Occipital lobe (tissue), 3 donors: ENCODE measurements at places on chromosomes 2 and 18. TPM values are rescaled to one million over a fixed set of nuclear protein-coding genes. Genes with fewer than 3 reads are reported as not detected.

DNA sequence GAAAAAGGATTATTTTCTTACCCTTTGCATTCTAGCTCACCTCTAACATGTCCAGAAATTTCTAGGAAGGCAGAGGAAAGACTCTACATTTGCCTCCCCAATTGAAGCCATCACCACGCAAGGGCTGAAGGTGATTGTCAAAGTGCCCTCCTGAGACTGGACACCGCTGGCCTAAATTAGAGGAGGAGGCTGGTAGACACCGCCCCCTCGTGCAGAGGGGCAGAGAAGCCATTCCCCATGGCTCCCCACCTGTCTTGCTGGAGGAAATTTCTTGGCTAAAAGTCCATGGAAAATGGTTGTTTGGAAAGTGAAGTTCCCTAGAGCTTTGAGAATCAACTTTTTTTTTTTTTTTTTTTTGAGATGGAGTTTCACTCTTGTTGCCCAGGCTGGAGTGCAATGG lies 31.3 kb upstream of the CREB1 start:
- DNase-seq = no peak

The LRPPRC gene
- total RNA-seq = 108 TPM

The MARS2 gene
- 12.5 TPM for total RNA-seq

DNA sequence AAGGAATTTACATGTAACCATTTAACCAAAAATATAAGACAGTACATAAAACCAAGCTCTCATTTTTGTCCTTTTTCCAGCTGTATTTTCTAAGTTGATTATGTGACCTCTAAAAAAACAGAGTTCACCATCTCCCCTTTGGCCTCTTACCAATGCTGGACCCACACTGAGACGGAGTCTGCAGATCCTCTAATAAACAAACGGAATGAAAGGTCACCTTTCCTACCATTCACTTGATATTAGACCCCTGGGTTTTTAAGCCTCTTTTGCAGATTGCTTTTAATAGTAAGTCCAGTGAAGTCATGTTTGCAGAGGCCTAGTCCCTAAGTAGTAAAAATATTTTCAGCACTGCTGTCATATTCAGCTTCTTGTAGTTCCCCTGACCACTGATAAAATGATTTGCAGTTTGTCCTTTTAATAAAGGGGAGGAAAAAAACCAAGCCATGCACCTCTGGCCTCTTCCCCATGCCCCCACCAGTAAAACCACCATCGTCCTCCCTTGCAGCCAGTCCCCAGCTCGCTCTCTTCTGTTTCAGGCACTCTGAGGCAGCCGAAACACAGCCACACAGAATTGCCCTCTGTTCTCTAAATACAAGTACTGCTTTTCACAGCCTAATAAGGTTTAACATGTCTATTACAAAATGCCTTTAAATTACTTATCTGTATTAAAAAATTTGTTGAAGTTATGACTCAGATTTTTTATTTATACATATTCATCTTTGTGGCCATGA lies 427.5 kb downstream of the PARD3B start:
- no peak for DNase-seq

DNA sequence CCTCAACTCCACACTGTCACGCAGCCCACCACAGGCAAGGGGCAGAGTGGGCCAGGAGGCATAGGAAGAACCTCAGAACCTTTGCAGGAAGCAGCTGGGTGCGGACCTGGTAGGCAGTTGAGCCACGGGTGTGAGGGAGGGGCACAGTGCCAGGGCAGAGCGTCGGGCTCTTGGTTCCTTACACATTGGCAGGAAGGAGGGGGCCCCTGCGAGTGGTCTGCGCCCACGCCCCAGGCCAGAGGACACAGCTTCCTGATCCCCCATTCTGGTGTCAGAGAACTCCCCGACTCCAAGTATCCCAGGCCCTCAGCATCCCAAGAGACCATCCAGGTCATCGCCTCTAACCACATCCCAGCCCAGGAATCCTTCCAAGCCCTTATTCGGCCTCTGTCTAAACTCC lies 61.5 kb downstream of the TNS1 start:
- no peak for DNase-seq

DNA sequence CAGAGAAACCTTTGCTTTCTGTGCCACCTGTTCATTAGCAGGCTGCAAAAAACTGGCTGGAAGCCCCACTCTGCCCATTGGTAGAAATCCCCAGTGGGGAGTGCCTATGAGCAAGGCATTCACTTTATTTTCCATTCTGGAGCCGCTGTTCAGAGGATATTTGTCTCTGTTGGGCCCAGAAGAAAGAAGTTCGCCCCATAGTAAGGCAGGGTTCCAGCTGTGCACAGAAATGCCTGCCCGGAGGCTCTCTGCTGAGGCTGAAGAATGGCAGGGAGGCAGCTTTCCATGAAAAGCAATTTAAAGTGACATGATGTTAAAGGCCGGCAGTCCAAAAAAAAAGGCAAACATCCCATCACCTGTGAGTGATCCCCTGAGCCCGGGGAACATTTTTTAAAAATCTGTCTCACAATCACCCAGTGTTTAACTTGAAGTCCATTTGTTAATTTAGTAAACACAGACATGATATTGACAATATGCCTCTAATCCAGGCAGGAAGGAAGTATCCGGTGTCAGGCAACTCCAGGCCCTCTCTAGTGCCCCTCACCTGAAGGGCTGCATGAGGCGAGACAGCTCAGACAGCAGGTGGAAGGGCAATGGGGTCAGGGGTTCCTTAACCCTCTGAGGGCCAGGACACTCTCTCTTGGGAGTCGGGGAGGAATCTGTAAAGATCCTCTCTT lies 265.1 kb upstream of the SIX2 start:
- DNase-seq = no peak

The IL36RN gene
- not detected for total RNA-seq

The LINC00305 gene
- not detected for total RNA-seq

GRCh38 chr2:74618410-74619083 lies 29.6 kb downstream of the M1AP start:
- no peak for DNase-seq

The DCDC2C gene
- total RNA-seq = 0.62 TPM

GRCh38 chr2:185372188-185372587 lies 366.4 kb upstream of the FSIP2 start:
- no peak for DNase-seq

- DNase-seq = peak; percentile 77
Observed at GRCh38 chr2:85741833-85742455, 11.8 kb upstream of the ATOH8 start.
